ENCODE measurements at places on chromosomes 7 and 10.

GRCh38 chr7:140455743-140456142, 23.6 kb downstream of the MKRN1 start:
- DNase-seq = no peak

DNA sequence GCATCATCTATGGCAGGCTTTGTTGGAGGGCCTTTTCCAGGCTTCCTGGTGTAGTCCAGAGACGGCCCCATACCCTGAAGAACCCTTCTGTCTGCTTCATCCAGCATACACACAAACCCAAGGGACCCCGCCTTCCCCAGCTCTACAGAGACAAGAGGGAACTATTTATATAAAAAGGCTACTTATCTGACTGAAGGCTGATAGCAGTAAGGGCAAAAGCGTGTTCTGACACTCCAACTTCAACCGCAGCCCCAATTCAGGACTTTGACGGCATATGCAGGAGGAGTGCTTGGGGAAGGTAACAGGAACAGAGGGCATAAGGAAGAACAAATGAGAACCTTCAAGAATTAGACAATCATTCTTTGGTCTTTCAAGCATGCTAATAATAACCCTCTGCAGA, 21.0 kb downstream of the GNA12 start:
- no peak for DNase-seq

GRCh38 chr10:72688208-72688651, 3.7 kb upstream of the MCU start:
- DNase-seq = no peak

GRCh38 chr7:20354610-20355528, 24.2 kb downstream of the ITGB8 start:
- DNase-seq = no peak

DNA sequence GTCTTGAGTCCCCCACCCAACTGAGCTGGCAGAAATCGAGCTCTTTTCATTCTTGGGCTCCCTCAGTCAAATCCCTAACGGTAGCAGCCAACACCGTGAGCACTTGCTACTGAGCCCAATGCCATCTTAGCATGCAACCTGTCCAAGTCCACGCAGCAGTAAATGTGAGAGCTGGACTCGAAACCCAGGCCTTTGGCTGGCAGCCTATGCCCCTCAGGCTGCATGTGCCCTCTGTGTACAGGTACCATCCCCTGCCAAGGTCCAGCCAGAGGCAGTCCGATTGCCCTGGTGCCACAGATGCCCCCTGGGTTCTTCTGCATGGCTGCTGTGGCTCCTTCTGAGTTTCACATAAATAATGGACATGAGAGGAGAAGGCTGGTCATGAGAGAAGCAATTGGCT, 1.2 kb upstream of the TMEM273 start:
- DNase-seq = no peak

DNA sequence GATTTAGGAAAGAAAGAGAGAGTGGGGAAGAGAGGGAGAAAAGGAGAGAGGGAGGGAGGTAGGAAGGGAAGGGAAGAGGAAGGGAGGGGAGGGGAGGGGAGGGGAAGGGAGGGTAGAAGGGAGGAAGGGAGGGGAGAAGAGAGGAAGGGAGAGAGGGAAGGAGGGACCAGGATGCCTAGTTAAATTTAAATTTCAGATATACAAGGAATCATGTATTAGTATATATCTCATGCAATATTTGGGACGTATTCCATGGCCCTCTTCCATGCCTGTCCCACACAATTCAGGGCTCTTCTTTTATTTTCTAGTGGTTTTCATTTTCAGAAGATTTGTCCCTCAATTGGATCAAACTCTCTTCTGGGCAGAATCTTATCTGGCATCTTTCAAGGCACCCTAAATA, 172.4 kb upstream of the PRR15 start:
- DNase-seq = no peak

DNA sequence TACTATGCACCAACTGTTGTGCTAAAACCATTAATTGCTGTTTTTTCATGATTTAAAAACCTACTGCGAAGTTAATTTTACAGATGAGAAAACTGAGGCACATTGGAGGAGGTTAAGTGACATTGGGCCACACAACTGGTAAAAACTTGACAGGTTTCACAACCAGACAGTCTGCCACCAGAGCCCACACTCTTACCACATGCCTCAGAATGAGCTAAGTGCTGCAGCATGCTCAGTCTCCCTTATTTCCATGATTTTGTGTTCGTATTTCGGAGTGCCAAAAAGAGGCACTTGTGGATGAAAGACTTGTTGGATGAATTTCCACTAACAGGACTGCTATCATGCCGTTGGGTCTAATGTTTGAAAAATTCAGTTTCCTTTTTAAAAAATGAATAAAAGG, 77.4 kb downstream of the PCLO start:
- DNase-seq = no peak

Measured in RPMI8226 (cell line).